ENCODE measurements at places on chromosomes 7 and 10. TPM values are rescaled to one million over a fixed set of nuclear protein-coding genes. Genes with fewer than 3 reads are reported as not detected.

The FOXI2 gene
- 1.0 TPM for total RNA-seq

The AGMO gene
- 0.22 TPM for total RNA-seq

DNA sequence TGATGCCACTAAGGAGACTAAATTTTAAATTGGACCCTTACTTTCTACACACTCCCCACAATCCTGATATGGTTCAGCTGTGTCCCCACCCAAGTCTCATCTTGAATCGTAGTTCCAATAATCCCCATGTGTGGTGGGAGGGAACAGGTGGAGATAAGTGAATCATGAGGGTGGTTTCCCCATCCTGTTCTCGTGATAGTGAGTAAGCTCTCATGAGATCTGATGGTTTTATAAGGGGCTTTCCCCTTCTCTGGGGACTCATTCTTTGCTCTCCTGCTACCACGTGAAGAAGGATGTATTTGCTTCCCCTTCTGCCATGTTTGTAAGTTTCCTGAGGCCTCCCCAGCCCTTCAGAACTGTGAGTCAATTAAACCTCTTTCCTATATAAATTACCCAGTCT lies 18.4 kb upstream of the BET1 start:
- no peaks in the 10 kb centered on the region for H3K27me3 ChIP-seq
- no peaks in the 10 kb centered on the region for H3K4me1 ChIP-seq
- no peak overlapping the region for H3K4me3 ChIP-seq
- DNase-seq = no peak
- H3K27ac ChIP-seq = no peak overlapping the region

GRCh38 chr7:138008588-138009349 lies 6.9 kb upstream of the CREB3L2 start:
- H3K27me3 ChIP-seq = no peaks in the 10 kb centered on the region
- no peaks in the 10 kb centered on the region for H3K36me3 ChIP-seq
- no peak overlapping the region for H3K4me3 ChIP-seq
- H3K27ac ChIP-seq = no peak overlapping the region
- no peaks in the 10 kb centered on the region for H3K4me1 ChIP-seq

DNA sequence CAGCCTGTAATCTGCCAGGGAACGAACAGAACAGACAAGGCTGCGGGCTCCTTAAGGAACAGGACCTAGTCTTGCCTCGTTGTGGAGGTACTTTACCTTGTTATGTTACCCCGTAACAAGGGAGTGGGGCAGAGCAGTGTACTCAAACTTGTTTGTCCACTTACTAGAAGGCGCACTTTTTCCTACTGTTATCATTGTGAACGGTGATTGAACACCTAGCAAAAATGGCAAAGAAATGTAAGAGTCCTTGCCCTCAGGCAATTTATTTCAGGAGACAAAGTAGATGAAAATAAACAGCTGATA lies 620 bp upstream of the IMPDH1 start:
- H3K4me1 ChIP-seq = peaks cover 23% of the 10 kb centered on the region
- DNase-seq = no peak
- H3K27ac ChIP-seq = no peak overlapping the region
- H3K4me3 ChIP-seq = peak overlapping the region; percentile 68
- H3K27me3 ChIP-seq = peaks cover 40% of the 10 kb centered on the region
- H3K36me3 ChIP-seq = no peaks in the 10 kb centered on the region

GRCh38 chr10:117885206-117885829 lies 161.4 kb downstream of the RAB11FIP2 start:
- H3K4me1 ChIP-seq = peaks cover 8% of the 10 kb centered on the region
- no peak for DNase-seq
- H3K36me3 ChIP-seq = no peaks in the 10 kb centered on the region
- no peak overlapping the region for H3K27ac ChIP-seq

DNA sequence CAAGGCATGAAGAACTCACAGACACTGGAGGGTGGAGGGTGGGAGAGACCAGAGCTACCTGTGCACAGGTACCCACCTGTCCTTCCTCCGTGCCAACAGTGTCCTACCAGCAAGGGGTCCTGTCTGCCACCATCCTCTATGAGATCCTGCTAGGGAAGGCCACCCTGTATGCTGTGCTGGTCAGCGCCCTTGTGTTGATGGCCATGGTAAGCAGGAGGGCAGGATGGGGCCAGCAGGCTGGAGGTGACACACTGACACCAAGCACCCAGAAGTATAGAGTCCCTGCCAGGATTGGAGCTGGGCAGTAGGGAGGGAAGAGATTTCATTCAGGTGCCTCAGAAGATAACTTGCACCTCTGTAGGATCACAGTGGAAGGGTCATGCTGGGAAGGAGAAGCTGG lies 21.8 kb downstream of the PRSS2 start:
- H3K4me3 ChIP-seq = no peak overlapping the region
- H3K27me3 ChIP-seq = no peaks in the 10 kb centered on the region
- H3K27ac ChIP-seq = no peak overlapping the region
- peaks cover 8% of the 10 kb centered on the region for H3K4me1 ChIP-seq
- H3K36me3 ChIP-seq = no peaks in the 10 kb centered on the region
- no peak for DNase-seq

DNA sequence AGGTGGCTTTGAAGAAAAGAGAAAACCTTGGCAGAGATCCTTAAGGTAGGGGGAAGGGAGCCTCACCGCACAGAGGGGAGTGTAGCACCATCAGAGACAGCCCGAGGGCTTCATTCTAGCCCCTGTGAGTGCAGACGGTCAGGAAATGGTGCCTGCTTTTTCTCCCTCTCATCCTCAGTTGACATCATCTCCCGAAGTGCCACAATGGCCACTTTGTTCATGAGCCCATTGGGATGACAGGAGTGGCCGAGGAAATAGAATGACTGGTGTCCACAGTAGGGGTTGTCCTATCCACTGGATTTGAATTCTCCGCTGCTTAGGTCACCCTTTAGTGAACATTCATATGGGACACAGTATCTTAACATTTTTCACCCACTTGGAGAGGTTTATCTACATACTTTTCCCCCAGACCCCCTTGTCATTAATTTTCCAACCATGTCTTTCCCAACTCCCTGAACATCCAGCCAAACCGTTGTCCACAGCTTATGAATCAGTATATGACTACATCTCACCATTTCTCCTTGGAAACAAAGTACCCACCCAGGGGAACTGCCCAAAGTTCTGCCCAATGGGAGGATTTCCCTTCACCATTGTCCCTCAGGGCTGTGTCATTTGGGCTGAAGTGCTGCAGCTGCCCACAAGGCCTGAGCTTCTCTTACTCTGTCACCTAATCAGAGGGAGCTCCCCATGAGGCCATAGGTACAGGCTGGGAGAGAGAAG lies 108.8 kb downstream of the ADCY1 start:
- DNase-seq = no peak
- H3K4me1 ChIP-seq = no peaks in the 10 kb centered on the region
- H3K36me3 ChIP-seq = peaks cover 4% of the 10 kb centered on the region
- H3K27ac ChIP-seq = no peak overlapping the region
- no peak overlapping the region for H3K4me3 ChIP-seq

DNA sequence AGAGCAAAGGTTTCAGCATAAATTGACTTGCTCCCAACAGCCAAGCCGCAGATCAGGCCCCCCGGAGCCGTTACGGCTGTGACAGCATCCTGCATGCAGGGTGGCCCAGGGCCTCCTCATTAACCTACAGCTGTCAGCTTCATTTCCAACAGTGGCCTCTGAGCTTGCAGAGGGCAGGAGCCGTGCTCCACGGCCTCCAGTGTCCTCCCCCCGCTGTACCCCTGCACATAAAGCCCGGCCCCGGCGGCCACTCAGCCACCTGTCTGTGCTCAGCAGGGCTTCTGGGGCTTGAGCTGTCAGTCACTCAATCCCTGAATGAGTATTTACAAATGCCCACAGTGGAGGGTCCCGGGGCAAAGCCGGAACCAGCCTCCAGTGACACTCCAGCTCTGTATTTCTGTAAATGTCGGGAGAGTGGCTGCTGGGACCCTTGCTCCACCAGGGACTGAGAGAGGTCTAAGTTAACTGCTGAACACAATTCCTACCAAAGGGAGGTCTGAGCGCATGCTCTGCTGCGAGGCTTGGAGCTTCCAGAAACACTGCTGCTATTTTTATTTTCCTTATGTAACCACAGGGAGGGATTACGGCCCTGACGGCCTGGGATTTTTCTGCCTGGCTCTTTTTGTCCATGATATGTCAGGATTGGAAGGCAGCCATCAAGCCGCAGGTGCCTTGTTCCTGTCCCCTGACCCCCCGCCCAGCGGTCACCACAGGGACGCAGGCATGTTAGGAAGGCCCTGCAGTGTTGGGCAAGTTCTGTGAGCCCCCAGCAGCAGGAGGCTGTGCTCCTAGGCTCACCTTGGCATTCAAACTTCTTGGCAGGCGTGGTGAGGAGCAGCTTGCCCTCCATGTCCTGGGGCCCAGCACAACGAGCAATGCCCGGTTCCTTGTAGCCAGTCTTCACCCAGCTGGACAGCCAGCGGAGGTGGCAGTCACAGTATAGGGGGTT lies 165.0 kb downstream of the SLIT1 start:
- no peak overlapping the region for H3K27ac ChIP-seq
- H3K36me3 ChIP-seq = no peaks in the 10 kb centered on the region
- H3K4me1 ChIP-seq = peaks cover 2% of the 10 kb centered on the region

- H3K4me3 ChIP-seq = no peak overlapping the region
- no peaks in the 10 kb centered on the region for H3K4me1 ChIP-seq
- H3K36me3 ChIP-seq = no peaks in the 10 kb centered on the region
Measured at GRCh38 chr10:7738536-7739407, 35.7 kb downstream of the ITIH2 start.

GRCh38 chr10:7704071-7705016 lies 1.2 kb downstream of the ITIH2 start:
- H3K27ac ChIP-seq = no peak overlapping the region
- H3K27me3 ChIP-seq = no peaks in the 10 kb centered on the region
- H3K36me3 ChIP-seq = no peaks in the 10 kb centered on the region
- no peak overlapping the region for H3K4me3 ChIP-seq
- no peak for DNase-seq
- no peaks in the 10 kb centered on the region for H3K4me1 ChIP-seq

DNA sequence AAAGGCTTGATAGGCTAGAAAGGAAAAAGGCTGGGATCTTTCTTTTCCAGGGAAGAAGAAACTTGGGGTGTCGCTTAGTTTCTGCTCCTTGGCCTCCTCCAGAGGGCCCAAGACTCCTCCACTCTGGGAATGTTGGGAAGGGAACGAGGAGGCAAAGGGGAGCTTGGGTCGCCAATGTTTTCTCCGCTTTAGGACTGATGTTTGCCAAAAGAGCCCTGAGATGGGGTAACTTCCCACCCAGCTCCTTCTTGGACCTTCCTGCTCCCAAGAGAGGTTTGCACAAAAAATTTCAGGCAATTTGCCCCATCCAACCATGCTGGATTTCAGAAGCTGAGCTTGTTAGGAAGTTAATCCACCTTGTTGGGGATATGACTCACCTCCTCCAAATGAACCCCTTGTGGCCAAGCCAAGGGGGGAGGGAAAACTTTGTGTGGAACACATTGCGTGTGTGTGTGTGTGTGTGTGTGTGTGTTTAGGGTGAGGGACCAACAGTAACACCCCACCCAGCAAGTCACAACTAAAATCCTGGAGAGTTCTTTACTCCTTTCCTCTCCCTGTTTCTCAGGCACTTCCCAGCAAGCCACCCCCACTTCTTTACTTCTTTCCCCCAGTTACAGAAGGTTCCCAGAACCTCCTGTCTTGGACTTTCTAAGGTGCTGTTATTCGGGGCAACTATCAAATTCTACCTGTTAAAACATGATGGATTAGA lies 8.7 kb upstream of the HOXA2 start:
- DNase-seq = no peak
- H3K4me3 ChIP-seq = no peak overlapping the region
- H3K27ac ChIP-seq = no peak overlapping the region
- H3K4me1 ChIP-seq = peaks cover 12% of the 10 kb centered on the region
- peaks cover 93% of the 10 kb centered on the region for H3K27me3 ChIP-seq

GRCh38 chr10:63267414-63268148 lies 134.5 kb downstream of the NRBF2 start:
- peak overlapping the region; percentile 96 for H3K4me3 ChIP-seq
- H3K36me3 ChIP-seq = no peaks in the 10 kb centered on the region
- H3K4me1 ChIP-seq = no peaks in the 10 kb centered on the region
- peak overlapping the region; percentile 83 for H3K27ac ChIP-seq
- H3K27me3 ChIP-seq = no peaks in the 10 kb centered on the region
